ENCODE measurements at places on chromosomes 11 and 22.

DNA sequence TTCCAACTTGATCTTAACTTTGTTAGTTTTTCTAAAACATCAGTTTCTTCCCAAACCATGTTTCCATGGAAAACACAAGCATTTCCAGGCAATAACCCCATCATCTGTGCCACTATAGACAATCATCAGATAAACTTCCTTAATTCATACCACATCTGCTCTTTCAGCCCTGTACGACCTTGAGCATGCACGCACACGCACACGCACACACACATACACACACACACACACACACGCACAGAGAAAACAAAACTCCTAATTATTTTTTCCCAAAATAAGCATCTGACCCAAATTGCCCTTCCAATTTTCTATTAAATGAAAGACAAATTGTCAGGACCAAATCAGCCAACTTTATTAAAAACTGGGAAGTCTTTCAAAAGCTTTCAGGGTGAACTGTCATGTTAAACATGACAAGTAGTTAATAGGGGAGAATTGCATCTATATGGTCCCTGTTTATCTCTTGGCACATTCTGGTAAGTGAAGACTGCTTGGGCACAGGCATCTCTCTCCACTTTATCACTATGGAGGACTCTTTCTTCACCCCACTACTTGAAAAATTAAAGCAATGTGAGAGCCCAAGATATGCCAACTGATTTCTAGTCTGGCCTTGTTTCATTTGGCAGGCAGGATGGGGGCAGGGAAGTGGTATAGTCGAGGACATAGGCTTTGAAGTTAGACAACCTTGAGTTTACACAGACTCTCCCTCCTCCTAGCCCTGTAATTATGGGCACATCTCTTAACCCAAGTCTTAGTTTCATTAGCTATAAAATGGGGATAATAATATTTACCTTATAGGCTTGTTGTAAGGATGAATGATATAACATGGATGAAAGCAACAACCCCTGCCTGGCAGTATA, 15.1 kb downstream of the ADM start:
- no peak for DNase-seq

DNA sequence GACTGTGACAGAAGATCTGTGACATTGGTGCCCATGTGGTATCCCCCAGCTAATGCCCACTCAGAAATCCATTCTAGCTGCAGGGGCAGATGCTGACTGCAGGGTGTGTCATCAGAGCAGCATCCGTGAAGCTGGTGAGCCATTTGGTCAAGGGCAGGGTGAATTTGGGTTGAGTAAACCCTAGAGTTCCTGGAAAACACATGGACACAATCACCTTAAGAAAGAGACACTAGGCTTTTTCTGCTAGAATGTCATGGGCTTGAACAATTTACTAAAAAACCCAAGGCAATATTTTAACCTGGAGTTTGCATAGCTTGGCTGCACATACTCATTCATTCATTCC, 100.0 kb downstream of the ADAMTS15 start:
- DNase-seq = no peak

GRCh38 chr11:27698872-27699241, 1.4 kb downstream of the BDNF start:
- DNase-seq = peak; percentile 56

DNA sequence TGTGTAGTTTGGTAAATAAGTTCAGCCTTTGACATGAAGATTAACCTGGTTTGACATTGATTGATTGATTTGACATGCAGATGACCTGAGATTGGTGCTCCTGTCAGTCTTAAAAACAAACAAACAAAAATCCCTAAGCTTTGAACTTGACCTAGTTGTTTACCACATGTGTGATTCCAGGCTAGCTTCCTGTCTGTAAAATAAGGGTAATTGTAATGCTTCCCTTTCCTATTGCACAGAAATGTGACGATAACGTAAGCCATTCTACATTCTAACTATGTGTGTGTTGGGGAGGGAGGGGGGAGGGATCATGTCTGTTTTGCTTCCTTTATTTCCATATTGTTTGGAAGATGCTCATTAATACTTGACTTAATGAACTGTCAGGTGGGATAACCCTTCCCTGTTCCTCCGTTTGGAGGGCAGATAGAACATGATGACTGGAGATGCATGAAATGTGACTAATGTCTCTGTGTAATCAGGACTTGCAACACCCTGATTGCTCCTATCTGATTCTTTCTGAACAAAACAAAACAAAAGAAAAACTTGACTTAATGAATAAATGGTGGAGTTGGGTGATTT, 106.1 kb upstream of the CLMP start:
- DNase-seq = no peak

- no peak for DNase-seq
Measured at GRCh38 chr22:46970411-46971098, 208.1 kb downstream of the TBC1D22A start.

DNA sequence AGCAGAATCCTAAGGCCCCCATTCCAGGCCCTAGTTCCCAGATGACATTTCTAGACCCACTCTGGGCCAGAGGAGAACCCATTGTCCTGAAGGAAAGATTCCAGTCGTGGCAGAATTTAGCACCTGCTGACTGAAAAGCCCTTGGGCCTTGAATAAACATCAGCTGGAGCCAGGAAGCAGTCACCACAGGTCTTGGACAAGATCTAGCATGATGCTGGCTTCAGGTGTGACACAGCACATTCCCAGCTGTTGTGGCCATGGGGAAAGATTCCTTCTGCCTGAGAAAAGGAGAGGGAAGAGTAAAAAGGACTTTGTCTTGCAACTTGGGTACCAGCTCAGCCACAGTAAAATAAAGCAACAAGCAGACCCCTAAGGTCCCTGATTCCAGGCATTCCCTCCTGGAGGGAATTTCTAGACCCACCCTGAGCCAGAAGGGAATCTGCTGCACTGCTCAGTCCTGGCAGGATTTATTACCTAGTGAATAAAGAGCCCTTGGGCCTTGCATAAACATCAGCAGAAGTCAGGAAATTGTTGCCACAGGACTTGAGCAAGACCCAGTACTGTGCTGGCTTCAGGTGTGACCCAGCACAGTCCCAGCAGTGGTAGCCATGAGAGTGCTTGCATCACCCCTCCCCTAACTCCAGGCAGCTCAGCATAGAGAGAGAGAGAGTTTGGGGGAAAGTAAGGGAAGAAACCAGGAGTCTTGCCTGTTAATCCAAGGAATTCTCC, 42.5 kb upstream of the PAMR1 start:
- DNase-seq = no peak

DNA sequence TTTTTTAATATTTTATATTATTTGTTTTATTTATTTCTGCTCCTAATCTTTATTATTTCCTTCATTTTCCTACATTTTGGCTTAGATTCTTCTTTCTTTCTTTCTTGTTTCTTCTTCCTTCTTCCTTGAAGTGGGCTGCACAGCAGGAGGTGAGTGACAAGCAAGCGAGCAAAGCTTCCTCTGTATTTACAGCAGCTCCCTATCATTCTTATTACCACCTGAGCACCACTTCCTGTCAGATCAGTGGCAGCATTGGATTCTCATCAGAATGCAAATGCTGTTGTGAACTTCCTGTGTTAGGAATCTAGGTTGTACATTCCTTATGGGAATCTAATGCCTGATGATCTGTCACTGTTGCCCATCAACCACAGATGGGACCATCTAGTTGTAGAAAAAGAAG, 784.9 kb upstream of the LUZP2 start:
- DNase-seq = no peak

DNA sequence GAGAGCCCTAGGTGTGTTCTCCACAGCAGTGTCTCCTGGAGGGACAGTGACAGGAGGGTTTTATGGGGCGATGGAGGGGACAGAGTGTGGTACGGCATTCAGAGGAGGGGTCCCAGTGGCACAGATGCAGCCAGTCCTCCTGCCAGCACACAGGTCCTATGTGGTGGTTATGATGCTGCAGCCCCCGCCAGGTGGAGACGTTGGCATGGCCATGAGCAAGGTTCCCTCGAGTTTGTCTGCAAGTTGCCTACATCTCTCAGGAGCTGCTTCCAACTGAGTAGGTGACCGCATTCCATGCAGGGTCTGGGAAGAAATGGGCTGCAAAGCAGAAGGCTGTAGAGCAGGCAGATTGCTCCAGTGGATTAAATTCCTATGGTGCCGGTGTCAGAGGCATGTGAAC, 646.0 kb downstream of the TBC1D22A start:
- DNase-seq = no peak

DNA sequence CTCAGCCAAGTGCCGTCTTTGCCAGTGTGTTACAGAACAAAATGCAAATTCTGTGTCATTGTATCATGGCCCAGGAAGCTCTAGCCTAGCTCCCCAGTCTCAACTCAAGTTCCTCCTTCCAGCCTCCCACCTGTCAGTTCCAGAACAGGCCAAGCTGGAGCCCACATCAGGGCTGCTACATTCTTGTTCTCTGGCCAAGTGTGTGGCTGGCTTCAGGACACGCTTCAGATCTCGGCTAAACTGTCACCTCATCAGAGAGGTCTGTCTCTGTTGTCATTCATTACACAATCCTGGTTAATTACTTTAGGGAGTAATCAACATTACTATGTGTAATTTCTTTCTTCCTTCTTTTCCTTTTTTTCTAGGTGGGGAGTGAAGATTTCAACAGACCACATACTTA, 347.0 kb upstream of the SYN3 start:
- DNase-seq = no peak

- no peak for DNase-seq
Measured at GRCh38 chr11:62559204-62559603, 12.6 kb upstream of the AHNAK start.

DNA sequence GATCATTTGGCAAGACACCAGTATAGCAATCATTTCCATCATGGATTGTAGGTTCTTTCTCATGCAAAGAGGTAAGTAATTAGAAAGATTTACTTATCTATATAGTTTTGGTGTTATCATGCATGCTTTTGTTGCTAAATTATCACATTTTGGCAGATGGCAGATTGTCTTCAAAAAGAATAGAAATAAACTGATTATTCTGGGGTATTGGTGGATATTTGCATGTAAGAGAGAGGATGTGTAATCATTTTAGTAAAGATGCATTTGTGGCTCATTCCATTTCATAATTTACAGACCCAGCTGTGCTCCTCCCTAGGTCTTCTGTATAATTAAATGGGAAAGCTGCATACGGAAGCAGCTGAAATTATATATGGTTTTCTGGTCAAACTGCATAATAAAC, 875.7 kb upstream of the ANO3 start:
- no peak for DNase-seq

- DNase-seq = no peak
Measured at GRCh38 chr22:25144522-25144921, 55.1 kb upstream of the CRYBB3 start.

DNA sequence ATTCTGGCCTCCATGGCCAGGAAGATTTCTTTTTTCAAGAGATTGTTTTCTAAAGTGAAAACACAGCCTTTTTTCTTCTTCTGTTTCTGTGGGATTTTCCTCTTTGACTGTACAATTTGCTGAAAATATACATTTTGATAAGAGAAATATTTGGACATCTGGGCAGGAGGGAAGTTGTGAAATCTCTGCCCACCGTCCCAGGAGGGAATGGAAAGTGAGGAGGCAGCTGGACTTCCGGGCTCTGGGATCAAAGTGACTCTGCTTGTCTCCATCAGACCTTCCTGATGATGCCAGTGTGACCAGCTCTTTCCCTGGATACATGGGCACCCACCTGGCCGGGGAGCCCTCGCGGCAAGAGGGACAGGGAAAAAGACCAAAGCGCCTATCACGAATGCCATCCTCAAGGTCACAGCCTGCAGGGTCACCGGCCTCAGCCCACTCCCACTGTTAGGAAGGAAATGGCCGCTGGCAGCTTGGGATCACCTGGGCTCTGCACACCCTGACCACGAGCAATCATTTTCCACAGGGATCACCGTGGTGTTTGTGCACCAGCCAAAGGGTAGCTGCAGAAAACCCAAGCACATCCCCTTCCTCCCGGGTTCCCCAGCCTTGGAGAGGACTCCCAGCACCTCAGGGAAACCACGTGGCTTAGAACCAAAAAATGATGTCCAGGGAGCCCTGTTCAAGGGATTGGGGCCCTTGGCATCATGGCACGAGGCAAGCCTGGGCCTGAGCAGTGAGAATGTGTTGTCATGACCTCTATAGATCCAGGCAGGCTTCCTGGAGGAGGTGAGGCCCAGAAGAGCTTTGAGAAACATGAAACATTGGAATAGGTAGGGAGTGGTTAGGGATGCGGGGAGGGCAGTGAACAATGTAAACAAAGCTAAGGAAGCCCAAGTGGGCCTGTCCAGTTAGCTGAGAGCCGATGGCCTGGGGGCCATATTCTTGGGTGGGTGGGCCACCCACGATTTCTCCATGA, 29.1 kb upstream of the CCND1 start:
- DNase-seq = no peak

DNA sequence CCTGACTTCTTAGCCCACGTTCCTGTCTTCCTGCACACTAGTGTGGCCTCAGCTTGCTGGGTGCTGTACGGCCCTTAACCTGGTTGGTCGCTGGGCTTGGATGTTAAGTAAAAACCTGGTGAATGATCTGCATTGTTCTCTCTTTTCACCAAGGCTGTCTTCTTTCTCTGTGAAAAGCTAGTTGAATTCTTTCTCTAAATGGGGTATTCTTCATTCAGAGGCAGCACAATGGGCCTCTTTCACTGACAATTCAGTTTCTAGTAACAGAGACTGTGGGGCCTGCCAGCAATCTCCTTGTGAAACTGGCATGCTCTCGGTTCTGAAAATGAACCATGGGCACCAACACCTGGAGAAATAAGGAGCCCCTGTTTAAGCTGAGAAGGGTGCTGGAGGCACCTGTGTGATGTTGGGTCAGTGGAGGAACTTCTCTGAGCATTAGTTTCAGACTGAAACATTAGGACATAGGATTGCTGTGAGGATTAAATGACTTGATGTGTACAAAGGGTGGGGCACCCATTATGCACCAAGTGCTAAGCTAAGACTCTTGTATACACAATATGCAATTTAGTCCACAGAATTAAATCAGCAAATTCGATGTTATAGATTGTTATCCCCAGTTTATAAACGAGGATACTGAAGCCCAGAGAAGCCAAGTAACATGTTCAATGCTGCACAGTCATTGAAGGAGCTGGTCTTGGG, 33.1 kb upstream of the ELF5 start:
- DNase-seq = no peak

- no peak for DNase-seq
Measured at GRCh38 chr11:66048547-66049323, at the start of gene GAL3ST3. GAL3ST3 (minus strand) TSS chr11:66049161; CDS start chr11:66045415, 3,746 bp downstream.

DNA sequence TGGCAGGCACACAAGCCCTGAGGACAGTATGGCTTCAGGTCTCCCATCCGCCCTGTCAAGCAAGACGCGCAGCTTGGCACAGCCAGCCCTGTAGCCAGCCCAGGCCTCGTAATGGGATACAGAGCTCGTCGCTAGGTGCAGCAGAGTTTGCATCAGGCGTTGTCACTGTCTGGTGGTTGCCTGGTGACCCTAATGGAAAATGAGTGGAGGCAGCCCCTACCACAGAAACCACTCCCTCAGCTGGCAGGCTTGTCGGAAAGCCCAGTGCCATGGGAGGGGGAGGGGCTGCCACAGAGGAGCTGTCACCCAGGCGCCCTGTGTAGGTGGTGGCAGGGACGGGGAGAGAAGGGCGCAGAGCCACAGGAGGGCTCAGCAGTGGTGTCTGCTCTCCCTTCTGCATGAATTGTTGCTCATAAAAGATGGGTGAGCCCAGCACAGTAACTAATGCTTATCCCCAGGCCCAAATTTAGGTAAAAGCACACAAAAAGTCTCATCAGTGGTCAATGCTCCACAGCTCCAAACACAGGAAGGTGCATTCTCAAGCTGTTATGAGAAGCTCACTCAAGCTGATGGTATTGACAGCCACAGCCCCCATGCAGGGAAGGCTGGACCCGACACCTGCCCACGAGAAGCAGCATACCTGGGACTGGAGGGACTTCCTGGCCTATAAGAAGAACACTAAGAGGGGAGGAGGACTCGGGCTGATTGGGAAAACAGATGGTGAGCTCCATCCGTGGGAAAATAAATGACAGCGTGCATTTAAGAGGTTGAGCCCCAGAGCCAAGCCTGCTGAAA, 164.6 kb downstream of the ETS1 start:
- DNase-seq = peak; percentile 90

GRCh38 chr11:118915941-118916841, 9.5 kb downstream of the BCL9L start:
- no peak for DNase-seq
